Cortex of kidney (tissue), 1 donor: ENCODE measurements at places on chromosomes 3 and 15.

GRCh38 chr15:88608607-88609181, 12.4 kb upstream of the AEN start:
- no peak for DNase-seq

- DNase-seq: no peak
These were observed 34.1 kb downstream of the ADAM10 start for GRCh38 chr15:58715266-58715917.

GRCh38 chr3:197528190-197528589, 27.6 kb downstream of the BDH1 start:
- DNase-seq: no peak

DNA sequence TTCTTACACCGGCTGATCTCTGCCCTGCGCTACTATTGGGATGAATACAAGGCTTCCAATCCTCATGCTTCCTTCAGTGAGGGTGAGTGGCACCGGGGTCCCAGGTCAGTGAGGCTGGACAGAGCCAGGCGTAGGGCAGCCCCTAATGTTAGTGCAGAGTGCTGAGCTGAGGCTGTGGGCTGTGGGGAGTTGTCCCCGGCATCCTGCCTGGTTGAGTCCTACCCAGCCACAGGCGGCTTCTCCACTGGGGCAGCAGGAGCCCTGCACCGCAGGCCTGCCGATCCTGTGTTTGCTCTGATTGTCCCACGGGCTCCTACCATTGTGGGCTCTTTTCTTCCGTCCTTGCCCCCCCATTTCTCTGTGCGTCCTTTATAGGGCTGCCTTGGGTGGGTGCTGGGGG, 13.3 kb downstream of the RNF123 start:
- no peak for DNase-seq

DNA sequence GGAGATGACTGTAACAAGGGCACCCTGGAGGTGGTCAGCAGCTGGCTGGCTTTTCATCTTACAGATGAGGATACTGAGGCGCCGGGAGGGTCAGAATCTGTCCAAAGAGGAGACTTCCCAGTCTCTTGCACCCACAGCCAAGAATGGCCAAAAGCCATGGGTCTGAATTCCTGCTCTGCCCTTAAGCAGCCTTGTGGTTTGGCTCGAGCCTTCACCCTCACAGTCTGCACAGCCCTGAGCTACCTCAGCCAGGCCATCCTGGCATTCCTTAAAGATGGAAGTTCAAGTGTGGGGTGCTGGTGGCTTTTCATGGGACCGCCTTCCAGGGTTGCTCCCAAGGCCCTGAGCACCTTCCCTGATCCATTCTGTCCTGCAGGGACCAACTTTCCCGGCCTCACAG, 59.2 kb downstream of the CACNA2D2 start:
- DNase-seq: no peak

DNA sequence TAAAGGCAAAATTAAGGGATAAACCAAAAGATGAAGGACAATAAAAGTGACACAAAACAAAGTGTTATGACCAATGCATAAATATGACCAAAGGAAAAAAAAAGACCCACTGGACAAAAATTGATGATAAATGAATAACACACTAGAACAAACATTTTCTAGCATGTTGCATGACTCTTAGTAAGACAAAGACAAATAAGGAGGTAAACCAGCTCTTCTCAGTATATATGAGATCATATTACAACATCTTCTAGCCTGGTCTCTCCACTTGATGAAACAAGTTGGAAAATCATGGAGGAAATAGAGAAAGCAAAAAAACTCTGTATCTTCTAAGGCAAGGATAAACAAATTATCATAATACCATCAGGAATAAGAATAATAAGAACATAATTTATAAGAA, 163.9 kb upstream of the GBE1 start:
- DNase-seq: no peak

GRCh38 chr15:101148881-101149664, 102.8 kb downstream of the CHSY1 start:
- DNase-seq: no peak

DNA sequence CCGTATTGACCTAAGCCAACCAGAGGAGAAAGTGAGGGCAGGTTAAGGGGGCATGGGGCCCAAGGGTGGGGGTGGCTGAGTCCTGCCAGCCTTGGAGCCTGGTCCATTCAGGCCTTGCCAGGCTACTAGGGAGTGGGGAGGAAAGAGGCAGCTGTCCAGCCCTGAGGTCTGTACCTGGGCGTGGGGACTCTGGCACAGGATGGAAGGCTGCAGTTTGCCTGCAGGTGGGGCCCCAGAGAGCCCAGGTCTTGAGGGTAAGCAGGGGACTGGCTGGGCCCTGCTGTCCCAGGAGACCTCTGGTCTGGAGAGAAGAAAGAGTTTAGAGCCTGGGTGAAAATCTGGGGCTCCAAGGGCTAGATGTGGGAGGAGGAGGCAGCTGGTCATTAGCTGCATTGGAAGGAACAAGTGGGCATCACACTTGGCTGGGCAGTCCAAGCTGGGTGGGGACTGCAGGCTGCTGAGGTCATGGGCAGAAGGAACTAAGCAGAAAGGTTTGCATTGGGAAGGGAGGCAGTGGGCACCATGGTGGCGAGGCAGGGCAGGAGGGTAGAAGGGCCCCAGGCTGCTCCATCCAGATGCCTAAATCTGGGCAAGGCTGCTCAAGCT, 108.4 kb downstream of the OXNAD1 start:
- no peak for DNase-seq

DNA sequence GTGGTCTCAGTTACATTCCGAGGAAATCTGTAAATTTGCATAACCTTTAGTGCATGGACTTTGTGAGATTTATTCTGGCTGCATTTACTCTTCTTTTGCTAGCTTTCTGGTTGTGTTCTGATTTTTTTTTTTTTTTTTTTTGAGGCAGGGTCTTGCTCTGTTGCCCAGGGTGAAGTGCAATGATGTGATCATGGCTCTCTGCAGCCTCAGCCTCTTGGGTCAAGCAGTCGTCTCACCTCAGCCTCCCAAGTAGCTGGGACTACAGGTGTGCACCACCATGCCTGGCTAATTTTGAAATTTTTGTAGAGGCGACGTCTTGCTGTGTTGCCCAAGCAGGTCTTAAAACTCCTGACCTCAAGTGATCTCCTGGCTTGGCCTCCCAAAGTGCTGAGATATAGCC, 12.6 kb downstream of the RAB5A start:
- DNase-seq: no peak

DNA sequence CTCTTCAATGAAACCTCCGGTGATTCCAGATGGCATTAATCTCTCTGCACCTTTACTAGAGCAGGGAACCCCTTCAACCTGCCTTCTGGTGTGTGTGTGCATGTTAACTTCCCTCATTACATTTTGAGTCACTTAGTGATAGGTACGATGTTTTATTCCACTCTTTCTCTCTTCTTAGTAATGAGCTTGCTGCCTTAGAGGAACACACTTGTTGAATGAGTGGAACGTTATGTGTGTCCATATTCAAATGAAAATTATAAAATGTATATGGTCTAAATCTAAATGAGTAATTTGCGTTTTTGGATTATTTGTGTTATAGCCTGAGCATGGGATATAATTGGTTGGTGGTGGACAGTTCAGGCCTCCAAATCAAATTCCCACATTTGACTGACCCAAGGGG, 12.1 kb downstream of the MAP2K5 start:
- no peak for DNase-seq

GRCh38 chr15:31151301-31152233, 50.0 kb upstream of the TRPM1 start:
- DNase-seq: no peak

DNA sequence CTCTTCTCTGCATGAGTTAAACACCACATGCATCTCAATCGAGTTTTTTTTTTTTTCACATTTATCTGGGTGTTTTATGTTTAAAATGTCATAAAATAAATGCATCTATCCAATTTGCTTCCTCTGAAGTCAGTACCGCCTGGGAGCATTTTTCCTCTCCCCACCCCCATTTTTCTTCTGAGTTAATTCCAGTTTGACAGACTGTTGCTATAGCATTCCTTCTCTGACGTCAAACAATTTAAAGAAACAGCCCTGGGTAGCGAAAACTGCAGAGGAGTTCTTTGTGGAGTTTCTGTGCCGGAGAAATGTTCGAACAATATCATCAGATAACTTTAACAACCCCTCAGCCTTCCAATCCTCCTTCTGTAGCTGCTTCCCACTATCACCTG, 900 bp upstream of the GNB4 start:
- DNase-seq: no peak

- DNase-seq: no peak
These were observed 62.0 kb upstream of the GCNT3 start for GRCh38 chr15:59549301-59550185.

DNA sequence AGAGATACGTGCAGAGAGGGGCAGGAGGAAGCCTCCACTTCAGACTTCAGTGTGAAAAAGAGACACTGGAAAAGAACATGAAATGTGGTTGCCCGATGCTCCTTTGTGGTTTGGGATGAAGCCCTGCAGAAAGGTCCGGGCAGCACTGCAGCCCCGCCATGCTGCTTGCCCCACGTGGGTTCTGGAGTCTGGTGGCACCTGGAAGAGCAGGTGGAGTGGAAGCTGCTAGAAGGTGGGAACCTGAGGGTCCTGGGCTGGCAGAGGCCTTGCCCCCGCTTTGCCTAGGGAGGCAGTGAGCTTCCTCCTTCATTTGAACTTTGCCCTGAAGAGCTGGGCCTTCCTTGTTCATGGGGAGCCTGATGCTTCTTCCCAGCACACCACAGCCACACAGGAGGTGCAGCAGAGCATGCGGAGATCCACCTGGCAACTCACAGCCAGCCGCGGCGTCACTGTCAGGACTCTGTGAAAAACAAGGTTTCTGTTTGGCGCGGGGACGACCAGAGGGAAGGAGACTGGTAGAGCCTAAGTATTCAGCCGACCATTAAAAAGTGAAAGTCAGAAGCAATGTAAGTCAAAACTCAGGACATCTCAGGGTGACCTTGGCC, 59.0 kb downstream of the APBA2 start:
- DNase-seq: no peak

- DNase-seq: no peak
These were observed 11.3 kb downstream of the NBEAL2 start for GRCh38 chr3:46990573-46991374.

DNA sequence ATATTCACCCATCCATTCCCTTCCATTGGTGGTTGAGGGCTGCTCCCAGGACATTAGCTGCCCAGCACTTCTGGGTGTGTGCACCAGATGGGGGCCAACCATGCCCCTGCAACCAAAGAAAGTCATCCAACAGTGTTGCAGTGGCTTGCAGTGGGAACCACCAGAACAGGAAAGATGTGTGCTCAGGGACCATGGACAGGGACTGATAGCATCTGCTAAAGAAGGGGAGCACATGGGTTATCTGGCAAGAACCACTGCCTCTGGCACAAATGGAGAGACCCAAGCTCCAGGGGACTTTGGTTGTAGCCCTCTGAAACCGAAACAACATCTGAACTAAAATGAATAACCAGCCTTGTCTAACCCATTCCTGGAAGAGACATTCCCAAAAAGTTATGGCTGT, 8.1 kb downstream of the DCLK3 start:
- no peak for DNase-seq

GRCh38 chr3:111763001-111763471, 96.0 kb upstream of the PHLDB2 start:
- DNase-seq: no peak

DNA sequence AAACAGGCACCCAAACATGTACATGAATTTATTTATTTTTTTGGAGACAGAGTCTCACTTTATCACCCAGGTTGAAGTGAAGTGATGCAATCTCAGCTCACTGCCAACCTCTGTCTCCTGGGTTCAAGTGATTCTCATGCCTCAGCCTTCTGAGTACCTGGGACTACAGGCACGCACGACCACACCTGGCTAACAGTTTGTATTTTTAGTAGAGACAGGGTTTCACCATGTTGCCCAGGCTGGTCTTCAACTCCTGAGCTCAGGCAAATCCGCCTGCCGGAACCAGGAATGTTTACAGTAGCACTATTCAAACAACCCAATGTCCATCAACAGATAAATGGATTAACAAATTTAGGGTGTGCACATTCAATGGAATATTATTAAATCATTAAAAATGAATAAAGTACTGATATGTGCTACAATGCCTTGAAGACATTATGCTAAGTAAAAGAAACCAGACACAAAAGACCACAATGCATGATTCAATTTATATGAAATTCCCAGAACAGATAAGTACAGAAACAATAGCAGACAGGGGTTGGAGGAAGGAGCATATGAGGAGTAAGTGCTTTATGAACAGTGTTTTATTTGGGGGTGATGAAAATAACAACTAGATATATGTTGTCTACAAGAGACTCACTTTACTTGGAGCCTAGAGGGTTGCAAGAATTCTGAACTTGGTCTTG, 1.3 kb downstream of the LEO1 start:
- no peak for DNase-seq

GRCh38 chr3:68483601-68484000, 448.7 kb downstream of the TAFA4 start:
- no peak for DNase-seq

GRCh38 chr3:179688850-179689249, 36.0 kb downstream of the USP13 start:
- DNase-seq: no peak

GRCh38 chr3:13535526-13535875, 13.4 kb upstream of the FBLN2 start:
- DNase-seq: no peak

- no peak for DNase-seq
These were observed 2.1 kb downstream of the ABHD17C start for GRCh38 chr15:80697075-80697685.

DNA sequence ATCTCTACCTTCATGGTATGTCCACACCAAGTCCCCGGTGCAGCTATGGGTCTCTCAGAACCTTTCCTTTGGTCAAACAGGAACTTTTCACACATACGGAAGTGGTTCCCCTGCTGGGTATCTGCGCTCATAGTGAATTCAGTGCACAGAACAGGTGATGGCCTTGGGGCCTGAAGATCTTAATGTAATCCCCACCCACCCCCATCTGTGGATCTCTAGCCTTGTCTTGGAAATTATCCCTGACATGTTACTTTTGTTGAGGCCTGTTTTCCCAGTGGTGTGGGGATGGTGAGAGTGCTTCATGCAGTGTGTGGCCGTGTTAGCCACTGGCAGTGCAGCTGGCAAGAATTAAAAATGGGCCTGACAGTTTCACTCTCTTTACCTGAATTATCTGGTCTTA, 71.9 kb upstream of the MYZAP start:
- no peak for DNase-seq

DNA sequence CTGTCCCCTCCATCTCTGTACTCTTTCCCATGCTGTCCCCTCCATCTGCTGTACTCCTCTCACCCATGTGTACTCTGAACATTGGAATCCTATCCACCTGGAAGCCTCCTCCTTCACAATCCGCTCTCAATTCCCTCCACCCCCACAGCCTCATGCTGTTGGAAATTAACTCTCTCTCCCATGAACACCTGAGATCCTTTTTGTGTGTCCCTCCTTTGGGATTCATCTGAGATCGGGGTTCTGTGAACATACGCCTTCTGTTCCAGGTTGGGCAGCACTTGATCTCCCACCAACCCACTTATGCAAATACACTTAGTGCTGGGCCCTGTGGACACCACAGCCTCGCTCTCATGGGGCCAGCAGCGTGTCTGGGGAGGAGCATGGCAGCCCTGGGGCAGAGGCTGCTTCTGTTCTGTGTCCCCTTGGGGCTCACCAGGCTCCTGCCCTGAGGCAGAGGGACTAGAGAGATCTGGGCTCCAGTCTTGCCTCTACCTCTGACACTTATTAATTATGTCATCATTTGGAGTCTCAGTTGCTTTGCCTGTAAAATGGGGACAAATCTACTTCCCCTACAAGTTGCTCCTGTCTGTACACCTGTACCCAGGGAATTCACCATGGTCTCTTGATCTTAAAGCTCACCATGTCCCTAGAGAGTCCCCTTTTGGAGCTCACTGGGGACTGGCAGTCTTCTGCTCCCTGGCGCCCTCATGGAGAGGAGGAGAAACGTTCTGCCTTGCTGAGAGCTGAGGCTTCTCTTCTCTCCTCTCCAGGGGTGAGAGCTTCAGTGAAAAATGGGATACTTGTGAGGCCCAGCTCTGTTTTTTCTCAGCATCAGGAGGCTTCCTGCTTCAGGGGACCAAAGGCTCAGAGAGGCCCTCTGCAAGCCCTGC, 42.7 kb downstream of the ITGA11 start:
- no peak for DNase-seq
